ENCODE measurements at places on chromosomes 13 and 19.

DNA sequence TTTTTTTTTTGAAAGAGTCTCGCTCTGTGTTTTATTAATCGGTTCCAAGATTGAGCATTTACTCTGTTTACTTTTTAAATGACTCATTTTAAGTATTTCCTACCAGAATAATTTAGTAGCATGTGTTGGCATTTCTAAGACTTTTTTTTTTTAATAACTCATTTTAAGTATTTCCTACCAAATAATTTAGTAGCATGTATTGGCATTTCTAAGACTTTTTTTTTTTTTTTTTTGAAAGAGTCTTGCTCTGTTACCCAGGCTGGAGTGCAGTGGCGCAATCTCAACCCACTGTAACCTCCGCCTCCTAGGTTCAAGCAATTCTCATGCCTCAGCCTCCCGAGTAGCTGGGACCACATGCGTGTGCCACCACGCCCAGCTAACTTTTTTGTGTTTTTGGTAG is 13.1 kb downstream of the SETDB2 start:
- DNase-seq = no peak

GRCh38 chr13:33249066-33249465 is 36.5 kb downstream of the STARD13 start:
- no peak for DNase-seq

DNA sequence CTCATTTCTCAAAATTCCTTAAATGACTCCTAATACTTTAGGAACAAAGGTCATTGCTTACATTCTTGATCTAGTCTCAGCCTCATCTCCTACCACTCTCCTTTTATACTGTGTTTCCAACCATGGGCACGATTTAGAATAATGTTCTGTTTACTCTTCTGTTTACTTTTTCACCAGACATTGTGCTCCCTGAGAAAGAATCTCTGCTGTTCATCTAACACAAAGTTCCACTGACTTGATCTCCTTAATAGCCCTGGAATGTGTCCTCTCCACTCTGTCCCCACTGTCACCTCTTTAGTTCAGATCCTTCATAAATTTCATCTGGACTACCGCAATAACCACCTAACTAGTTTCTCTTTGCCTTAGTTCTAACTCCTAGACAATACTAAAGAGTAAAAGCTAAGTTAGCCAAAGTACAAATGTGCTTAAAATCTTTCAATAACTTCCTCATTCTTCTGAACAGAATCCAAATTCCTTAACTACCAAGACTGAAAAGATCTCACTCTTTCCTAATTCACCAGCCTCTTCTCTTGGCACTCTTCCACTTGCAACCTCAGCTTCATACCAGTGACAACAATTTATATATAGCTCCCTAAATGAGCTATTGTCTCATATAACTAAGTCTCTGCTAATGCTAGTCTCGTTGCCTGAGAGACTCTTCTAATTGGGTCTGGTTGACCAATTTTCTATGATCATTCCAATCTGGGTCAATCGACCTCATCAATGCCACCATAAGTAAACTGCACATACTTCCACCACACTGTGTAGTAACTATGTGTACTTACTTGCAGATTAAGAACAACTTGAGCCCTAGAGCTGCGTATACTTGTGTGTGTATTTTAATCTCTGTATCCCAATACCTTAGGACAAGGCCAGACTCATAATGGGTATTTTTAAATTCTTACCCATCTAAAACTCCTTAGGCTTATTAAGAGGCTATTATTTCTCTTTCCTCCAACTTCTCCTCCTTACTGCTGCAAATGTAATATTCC is 179.9 kb downstream of the VWA8 start:
- no peak for DNase-seq

- DNase-seq = no peak
Measured at GRCh38 chr19:14901675-14902260, 15.8 kb upstream of the OR7A17 start.

DNA sequence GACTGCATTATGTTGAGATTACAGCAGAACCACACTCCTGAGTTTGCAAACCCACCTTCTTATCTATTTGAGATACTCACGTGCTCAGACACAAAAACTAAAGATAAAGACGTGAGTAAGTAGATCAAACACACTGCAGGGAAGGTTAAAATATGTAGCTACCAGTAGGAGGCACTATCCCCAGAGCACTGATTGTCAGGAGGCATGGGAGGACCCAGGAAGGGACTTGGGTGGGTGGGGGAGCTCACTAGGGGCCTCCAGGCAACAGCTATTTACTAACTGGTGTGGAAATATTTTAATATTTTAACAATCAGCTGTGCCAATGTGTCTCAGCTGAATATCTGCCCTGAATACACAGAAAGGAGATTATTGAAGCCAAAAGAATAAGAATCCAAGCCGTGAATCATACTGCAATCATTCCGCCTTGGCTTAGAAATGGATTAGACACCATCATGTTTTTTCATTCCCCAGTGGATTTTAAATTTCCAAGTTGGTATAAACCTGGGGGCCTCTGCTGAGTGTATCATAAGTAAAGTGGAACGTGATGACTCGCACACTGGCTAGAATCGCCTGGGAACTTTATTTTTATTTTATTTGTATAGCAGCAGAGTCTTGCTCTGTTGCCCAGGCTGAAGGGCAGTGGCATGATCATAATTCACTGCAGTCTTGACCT is 73.2 kb upstream of the CACNA1A start:
- no peak for DNase-seq

- DNase-seq = no peak
Measured at GRCh38 chr13:44355621-44356020, 18.0 kb upstream of the SERP2 start.

GRCh38 chr19:51727349-51727880 is 3.6 kb upstream of the HAS1 start:
- no peak for DNase-seq

DNA sequence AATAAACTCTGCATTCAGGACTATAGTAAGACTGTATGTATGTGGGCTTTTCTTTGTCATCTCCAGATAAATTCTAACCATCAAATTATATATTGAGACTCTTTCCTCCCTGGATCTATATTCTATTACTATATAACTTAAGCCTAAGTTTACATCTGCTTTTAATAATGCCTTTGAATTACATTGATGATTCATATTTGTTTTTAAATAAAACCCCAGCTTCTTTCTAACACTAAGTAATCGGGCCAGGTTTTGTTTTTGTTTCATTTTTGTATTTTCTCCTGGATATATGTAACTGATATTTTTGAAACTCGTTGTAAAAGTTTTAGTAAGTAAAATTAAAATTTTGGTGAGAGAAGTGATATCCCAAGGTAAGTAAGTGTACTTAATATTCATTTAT is 1599.1 kb downstream of the PCDH9 start:
- DNase-seq = no peak

DNA sequence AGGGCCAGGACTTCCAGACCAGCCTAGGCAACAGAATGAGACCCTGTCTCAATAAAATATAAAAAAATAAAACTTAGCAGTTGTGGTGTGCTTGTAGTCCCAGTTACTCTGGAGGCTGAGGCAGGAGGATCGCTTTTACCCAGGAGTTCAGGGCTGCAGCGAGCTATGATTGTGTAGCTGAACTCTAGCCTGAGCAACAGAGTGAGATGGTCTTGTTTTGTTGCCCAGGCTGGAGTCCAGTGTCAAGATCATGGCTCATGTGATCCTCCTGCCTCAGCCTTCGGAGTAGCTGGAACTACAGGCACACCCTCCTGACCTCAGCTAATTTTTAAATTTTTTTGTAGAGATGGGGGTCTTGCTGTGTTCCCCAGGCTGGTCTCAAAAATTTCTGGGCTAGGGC is 4.3 kb upstream of the JUNB start:
- DNase-seq = no peak

GRCh38 chr19:41064974-41065569 is 23.2 kb upstream of the CYP2A13 start:
- DNase-seq = no peak

DNA sequence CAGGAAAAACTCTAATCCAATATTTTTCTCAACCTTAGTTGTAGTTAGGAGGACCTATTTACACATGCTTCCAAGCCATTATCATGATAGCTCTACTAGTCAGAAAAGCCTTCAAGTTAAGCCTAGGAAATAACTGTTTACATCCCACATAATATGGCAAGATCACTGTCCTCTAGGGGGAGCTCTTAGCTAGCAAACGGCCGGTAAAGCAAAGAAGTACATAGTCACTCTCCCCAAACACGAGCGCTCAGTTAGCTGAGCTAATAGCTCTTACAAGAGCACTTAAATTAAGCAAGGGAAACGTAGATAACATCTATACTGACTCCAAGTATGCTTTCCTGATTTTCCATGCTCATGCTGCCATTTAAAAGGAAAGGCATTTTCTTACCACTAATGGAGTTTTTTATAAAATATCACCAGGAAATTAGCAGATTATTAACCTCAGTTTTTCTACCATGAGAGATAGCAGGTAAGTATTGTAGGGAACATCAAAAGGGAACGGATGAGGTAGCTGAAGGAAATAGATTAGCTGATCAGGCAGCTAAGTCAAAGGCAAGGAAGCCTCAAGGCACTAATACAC is 100.6 kb upstream of the PABPC3 start:
- DNase-seq = peak; percentile 35

- no peak for DNase-seq
Measured at GRCh38 chr19:45355402-45355801, 14.9 kb downstream of the KLC3 start.

- DNase-seq = no peak
Measured at GRCh38 chr13:27666951-27667350, 45.3 kb downstream of the POLR1D start.

GRCh38 chr13:110965755-110966134 is 50.9 kb upstream of the ANKRD10 start:
- no peak for DNase-seq

GRCh38 chr19:51327066-51328001 is 14.6 kb downstream of the VSIG10L start:
- peak; percentile 67 for DNase-seq

- no peak for DNase-seq
Measured at GRCh38 chr13:36108954-36109353, 22.2 kb downstream of the DCLK1 start.

- DNase-seq = no peak
Measured at GRCh38 chr19:45763691-45764294, 5.3 kb downstream of the SIX5 start.

DNA sequence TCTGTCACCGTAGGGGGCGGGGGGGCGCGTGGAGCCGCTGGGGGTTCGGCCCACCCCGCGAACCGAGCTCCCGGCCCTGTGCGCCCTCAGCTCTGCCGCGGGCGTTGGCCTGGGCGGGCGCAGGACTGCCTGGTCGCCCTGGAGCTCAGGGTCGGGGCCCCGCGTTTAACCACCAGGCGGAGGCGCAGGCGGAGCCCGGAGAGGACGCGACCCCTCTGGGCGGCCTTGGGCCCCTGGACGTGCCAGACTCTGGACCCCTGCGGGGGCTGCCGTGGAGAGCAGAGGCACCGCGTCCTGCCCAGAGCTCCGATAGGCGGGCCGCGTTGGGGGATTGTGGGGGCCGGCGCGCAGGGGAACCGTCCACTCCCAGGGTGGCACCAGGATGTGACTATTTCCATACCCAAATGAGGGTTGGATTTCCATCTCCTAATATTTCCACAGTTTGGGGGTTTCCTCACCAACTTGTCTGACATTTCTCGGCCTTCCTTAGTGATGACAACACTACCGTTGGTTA is 13.0 kb upstream of the USP29 start:
- no peak for DNase-seq

- DNase-seq = peak; percentile 25
Measured at GRCh38 chr13:38872693-38873092, 117.9 kb downstream of the STOML3 start.

DNA sequence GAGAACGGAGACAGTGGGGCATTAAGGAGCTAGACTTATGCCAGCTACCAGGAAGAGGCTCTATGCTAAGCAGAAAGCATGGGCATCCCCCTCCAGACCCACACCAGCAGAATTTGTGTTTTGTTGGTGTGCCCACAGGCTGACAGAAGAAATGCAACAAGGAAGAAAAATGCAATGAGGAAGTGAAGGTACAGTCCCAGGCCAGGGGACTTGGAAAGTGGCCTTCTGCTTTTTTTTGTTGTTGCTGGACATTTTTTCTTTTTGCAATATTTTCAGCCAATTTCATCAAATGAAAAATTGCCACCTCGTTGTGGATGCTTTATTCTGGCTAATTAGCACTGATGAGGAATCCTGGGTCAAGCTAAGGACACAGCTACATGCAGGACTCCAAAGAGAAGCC is 167.7 kb downstream of the TSHZ3 start:
- DNase-seq = no peak

DNA sequence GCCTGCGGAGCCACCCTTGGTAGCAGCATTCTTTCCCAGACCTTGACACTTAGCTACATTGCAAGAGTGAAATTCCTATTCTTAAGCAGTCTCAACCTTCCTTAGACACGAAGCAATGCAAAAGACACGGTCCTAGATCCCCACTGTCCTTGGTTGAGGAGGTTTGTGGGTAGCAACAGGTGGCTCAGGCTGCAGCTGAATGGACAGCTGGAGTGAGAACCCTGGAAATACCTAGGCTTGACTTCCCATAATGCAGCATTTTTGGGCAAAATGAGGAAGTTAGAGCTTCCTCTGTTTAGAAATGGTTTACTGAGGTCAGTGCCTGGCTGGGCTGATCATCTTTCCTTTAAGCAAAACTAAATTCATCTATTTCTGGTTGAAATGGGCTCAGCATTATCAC is 296.6 kb downstream of the RFC3 start:
- no peak for DNase-seq

- no peak for DNase-seq
Measured at GRCh38 chr13:77298426-77298825, 28.5 kb downstream of the MYCBP2 start.

GRCh38 chr13:107574517-107575210 is 640.7 kb downstream of the LIG4 start:
- DNase-seq = no peak

DNA sequence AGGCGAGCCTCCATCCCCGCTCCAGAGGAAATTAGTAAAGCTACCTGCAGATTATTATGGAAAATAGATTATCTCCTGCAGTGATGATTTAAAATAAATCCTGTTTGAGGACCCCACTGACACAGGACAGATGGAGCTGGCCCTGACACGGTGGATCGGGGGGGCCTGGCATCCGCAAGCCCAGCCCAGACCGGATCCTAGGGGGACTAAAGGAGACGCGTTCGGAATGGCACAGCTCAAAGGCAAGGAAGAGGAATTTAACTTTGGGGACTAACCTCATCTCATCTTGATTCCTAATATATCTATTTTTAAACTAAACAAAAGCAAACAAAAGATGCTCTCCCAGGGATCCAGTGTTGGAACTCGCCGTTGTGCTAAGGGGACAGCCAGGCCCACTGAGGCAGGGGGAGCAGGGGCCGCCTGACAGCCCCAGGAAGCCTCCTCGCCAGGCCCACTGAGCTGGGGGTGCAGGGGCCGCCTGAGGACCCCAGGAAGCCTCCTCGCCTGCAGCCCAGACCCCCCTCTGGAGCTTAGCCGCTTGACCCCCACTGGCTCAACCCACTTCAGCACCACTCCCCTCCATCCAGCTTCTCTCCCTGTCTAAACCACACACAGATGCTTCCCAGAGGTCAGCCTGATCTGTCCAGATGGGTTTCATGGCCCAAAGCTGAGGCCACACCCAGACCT is 78.6 kb downstream of the SPACA7 start:
- DNase-seq = no peak

DNA sequence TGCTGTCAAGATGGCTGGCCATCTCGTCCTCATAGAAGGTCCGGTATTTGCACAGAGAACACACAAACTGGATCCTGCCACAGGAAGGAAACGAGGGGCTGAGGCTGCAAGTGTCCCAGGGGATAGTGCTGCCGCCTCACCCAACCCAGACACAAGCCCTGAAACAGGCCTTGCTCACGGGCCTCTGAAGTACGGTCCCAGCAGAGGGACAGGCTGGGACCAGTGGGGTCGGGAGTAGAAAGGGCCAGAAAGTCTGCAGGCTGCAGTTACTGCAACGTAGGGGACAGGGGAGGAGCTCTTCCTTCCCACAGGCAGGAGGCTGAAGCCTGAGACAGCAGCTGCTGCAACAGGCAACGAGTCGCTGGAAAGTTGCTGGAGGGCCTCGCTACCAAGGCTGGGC is 18.2 kb upstream of the AKAP8 start:
- DNase-seq = no peak
